ENCODE measurements at places on chromosomes 5 and 9.

DNA sequence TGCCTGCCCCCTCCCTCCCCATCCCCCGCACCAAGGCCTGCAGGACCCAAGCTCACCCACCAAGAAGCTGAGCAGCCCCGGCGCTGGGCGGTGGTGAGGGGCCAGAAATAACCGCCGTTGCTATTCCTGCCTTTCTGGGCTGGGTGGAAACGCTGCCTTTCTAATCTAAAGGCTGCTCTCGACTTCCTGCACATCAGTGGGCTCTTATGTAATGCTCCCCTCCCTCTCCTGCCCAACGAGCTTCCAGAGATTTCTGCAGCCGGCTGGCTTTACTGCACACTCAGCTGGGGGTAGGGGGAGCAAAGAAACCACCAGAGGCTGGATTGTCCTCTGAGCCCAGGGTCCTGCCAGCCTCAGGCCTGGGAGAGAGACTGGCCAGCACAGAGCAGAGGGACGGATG lies 6.9 kb upstream of the EGR1 start:
- no peak for DNase-seq

- DNase-seq: no peak
Measured at GRCh38 chr5:79692596-79692995, 3.0 kb downstream of the CMYA5 start.

DNA sequence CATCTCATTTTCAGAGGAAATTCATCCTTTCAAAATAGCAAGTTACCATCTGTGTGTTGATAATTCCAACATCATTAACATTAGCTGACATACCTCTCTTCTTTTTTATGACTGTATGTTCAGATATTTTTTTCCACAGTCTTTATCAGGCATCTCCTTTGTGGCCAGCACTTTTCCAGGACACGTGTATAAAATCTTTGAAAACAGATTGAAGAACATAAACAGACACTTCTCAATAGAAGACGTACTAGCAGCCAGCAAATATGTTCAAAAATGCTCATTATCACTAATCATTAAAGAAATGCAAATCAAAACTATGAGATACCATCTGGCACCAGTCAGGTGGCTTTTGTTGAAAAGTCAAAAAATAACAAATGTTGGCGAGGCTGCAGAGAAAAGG lies 734.3 kb downstream of the SEMA5A start:
- DNase-seq: no peak

GRCh38 chr9:96874947-96875460 lies 20.7 kb upstream of the ZNF782 start:
- DNase-seq: no peak

DNA sequence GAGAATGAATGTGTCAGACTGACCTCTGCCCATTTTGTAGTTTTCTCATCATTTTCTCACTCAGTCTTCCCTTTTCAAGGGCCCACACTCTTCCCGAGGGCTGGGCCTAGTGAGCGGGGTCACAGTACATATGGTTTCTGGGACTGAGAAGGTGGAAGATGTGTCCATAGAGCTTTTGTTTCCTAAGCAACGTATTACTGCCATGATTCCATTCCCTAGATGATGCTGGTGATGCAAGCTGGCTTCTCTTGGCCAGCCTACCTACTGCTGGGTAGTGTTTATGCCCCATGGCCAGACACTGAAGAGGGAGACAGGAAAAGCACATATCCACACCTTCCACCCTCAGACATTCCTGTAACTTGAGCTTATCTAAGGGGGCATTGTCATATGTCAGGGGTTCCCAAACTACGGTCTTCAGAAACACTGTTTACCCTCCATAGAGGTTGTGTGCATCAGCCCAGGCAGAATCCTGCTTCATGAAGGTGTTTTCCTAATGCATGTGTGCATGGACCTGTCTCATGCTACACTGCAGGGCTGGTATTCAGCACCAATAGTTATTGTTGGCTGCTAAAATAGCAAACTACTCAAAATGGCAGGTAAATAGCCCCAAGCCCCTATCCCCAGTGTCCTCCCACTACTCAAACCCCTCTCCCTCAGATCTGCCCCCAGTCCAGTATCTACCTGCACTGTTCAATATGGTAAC lies 9.5 kb downstream of the IRF1 start:
- DNase-seq: no peak

DNA sequence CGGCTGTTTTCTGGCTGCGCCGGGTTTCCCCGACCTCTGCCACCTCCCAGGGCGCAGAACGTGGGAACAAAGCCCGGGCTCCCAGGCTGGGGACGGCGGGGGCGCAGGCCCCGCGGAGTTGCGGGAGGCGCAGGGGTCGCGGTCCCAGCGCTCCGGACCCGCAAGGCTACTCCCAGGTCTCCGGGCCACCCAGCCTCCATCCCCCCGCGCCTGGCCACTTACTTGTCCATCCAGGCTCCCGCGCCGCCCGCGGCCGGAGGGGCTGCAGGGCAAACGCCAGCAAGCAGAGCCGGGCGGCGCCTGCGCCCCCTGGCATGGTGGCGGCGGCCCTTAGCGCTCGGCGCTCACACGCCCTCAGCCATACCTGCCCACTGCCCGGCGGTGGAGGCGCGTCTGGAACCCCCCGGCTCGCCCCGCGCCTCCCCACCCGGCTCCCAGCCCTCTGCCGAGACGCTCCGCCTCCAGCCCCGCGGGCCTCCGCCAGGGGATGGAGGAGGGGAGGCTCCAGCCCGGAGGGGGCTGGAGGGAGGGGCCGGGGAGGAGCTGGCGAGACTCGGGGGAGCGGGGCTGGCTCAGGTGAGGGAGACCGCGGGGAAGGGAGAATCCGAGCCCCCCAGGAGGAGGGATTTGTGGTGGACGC lies at the start of gene ADAM19:
Gene ADAM19 (minus strand): TSS at position 395 of the 640 bp plus-strand sequence. CDS start 79 bp downstream, at position 316.
- DNase-seq: peak; percentile 32

DNA sequence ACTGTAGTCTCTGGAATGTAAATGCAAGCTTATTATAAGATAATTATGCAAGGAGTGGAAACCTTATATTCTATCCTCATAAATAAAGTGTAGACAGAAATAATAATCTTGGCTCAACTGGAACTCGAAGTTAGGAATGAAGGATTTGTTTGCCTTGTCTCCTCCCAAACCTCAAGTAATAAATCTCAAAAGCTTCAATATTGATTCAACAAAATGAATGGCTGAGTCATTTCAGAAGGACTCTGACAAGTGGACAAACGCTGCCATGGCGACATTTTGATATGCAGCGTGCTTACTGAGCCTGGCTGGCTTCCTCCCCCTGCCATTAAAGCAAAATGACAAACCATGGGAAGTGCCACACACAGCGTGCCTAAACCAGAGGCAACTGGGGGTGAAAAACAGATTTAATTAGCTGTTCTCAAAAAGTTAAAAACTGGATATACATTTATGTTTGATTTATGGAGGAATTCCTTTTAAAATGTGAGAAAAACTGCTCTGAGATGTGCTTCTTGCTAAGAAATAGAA lies 10.5 kb upstream of the ADGRV1 start:
- DNase-seq: no peak

GRCh38 chr5:32278406-32278805 lies 34.3 kb downstream of the MTMR12 start:
- no peak for DNase-seq

- DNase-seq: no peak
Measured at GRCh38 chr5:56144211-56144610, 88.9 kb downstream of the ANKRD55 start.

DNA sequence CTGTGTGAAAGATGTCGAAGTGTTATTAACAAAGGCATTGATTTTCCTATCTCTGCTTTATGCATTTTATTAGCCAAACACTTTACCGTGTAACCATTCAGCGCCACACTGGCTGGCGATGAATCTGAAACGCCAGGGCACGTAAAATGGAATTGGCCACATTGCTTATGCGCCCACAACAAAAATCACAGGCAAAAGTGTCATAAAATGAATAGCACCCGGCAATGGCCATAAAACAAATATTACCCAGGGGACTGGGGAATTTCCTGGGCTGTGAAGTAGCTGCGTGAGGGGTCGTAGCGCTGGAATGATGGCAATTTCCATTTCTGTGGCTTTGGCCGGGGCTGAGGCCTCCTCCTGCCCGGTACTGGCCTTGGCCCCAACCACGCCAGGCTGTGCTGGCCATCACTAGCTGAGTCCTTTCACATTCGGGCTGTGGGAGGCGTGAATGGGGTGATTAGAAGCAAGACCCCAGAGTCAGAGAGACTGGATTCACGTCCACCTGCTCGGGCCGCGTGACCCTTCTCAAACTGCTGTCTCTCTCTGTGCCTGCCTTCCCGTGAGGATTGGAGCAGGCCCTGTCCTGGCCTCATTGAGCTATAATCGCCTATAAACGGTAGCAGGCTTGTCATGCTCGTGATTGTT lies 254.5 kb downstream of the PBX3 start:
- DNase-seq: no peak

DNA sequence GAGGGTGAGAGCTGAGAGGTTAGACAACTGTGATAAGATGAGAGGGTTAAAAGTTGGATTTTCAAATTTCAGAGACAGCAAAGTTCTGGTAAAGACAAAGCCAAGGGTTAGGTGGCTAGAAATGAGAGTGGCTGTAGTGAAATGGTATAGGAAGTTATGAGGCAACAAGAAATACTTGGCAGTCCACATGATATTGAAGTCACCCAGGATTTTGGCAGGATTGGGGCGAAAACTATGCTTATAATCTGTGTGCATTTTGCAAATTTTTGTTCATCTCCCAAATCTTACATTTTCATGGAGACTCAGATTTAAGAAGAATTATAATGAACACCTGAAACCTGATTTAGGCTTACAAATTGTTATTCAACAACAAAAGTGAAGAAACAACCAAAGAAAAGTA lies 35.6 kb downstream of the C9 start:
- DNase-seq: no peak

- no peak for DNase-seq
Measured at GRCh38 chr9:14909961-14910805, at the start of gene FREM1. TSS of gene FREM1 (minus strand) at chr9:14910428. CDS start at chr9:14868977, 41,451 bp downstream.

DNA sequence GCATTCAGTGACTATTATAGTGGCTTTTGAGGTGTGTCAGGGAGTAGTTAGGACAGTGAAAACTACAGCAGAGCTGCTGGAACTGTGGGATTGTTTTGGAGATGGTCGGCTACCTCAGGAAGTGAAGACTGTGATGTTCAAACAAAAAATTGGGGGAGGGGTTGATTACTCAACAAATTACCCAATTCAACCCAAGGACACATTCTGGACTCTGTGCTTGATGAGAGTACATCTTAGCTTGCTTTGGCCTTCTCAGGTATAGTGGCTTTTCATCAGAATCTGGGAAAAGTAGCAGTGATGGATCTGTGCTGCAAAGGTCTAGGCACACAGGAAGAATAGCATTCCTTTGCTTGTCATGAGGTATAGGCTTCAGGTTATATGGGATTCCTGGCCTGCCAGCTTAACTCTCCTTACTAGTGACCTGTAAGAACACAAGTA lies 47.0 kb downstream of the SLC44A1 start:
- DNase-seq: no peak

DNA sequence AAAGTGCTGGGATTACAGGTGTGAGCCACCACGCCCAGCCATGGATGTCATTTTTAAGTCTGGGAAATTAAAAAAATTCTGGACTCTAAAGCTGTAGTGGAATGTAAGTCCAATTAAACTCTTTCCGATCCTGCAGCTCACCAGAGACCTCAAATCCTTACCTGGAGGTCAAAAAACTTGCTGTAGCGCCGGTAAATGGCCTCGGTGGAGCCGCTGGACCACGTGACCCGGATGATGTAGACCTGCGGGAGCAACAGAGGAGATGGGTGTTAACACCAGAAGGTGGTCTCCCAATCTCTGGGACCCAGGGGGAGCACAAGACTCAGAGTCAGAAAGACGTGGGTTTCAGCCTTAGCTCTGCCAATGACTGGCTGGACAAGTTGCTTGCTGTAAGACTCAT lies 32.1 kb downstream of the SH3PXD2B start:
- DNase-seq: no peak

- DNase-seq: no peak
Measured at GRCh38 chr5:54113060-54113459, 197.3 kb downstream of the ARL15 start.

DNA sequence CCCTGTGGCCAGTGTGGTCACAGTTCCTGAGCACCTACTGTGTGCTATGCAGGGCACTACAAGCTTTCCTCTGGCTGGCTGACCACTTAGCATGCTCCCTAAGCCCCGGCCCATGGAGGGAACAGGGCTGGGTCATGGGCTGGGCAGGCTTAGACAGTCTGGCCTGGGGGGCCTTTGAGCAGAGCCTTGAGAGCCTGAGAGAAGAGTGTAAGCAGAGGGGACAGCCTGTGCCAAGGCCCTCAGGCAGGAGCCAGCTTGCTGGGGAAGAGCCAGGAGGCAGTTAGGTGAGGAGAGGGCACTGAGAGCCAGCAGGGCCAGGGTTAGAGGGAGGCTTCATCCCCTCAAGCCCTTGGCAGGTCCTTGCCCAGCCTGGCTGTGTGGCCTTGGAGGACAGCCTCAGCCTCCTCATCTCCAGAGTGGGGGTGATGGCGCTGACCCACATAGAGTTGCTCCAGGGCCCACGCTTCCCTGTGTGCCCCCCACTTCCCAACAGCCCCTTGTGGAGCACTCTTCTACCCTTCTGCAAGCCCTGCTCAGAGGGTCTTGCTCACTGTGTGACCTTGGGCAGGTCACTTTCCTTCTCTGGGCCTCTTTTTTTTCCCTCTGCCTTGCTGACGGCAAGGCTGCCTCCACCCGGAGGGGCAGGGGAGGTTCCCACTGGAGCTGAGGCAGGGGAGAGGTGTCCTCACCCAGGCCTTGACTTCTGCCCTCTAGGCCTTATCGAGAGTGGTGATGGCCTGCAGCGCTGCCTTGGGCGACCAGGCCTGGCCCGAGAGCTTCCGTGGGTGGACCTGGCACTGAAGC lies 107.1 kb downstream of the PHF2 start:
- DNase-seq: no peak

GRCh38 chr5:172832383-172833315 lies 1.4 kb upstream of the ERGIC1 start:
- DNase-seq: no peak

GRCh38 chr5:82301190-82301589 lies 23.0 kb upstream of the RPS23 start:
- DNase-seq: no peak

- DNase-seq: no peak
Measured at GRCh38 chr9:133727277-133727875, 10.8 kb downstream of the SARDH start.

DNA sequence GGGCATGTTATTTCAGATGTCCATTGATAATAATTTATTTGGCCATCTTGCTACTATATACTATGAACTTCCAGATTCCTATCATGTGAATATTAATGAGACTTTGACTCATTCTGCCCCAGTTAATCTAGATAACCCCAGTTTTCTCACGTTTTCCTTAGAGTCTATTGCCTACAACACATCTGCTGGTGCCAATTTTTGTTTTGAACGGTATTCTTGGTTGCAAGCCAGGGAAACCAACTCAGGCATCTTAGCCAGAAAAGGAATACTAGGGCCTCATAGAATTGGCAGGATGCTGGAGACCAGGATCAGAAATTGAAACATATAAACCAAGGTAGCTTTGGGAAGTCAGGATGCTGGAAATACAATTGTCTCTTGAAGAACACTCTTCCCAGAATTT lies 28.0 kb upstream of the NPR3 start:
- no peak for DNase-seq

GRCh38 chr9:111663301-111663823 lies 2.0 kb downstream of the GNG10 start:
- no peak for DNase-seq

DNA sequence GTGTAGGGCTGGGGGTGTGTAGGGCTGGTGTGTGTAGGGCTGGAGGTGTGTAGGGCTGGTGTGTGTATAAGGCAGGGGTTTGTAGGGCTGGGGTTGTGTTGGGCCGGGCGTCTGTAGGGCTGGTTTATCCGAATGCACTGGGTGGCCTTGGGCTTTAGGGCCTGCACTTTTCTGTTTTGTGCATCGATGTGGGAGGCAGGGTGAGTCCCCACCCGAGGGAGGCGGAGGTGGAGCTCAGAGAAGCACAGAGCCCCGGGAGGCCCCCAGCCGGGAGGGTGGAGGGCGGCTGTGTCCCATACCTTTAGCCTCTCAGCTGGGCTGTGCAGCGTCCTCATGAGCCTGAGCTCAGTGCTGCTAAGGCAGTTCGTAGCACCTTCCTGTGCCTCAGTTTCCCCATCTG lies 13.5 kb downstream of the COL5A1 start:
- DNase-seq: no peak

All from stimulated activated CD8-positive, alpha-beta memory T cell treated with anti-CD3 and anti-CD28 coated beads, Interleukin-4, amount 100 ng/mL, for 1 hour (primary cell).